ENCODE measurements at places on chromosomes 11 and 22.
A peak's percentile ranks its signal among the peaks of the same experiment; 100 is the strongest.

DNA sequence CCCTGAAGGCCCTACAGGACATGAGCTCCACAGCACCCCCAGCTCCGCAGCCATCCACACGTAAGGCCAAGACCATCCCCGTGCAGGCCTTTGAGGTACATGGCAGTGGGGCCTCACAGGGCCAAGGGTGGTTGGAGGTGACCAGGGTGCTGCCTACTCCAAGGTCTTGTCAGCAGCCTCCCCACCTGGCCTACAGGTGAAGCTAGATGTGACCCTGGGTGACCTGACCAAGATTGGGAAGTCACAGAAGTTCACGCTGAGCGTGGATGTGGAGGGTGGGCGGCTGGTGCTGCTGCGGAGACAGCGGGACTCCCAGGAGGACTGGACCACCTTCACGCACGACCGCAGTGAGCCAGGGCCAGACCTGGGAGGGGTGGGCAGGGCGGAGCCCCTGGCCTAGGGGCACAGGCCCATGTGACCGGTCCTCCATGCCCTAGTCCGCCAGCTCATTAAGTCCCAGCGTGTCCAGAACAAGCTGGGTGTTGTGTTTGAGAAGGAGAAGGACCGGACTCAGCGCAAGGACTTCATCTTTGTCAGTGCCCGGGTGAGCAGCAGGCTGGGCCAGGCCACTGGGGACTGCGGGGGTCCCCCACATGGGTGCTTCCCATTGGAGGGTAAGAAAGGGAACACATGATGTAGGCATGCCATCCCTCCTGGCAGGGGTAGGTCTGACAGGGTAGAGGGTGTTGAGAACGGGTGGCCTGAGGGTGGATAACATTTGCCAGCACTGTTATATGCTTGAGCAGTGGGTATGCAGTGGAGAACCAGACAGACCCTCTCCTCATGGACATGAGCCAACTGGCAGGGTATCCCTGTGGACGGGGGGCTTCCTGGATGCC lies 5.6 kb downstream of the INPPL1 start:
- peak; percentile 12 for DNase-seq

- DNase-seq = no peak
Observed at GRCh38 chr11:36467916-36468315, 42.2 kb downstream of the TRAF6 start.

DNA sequence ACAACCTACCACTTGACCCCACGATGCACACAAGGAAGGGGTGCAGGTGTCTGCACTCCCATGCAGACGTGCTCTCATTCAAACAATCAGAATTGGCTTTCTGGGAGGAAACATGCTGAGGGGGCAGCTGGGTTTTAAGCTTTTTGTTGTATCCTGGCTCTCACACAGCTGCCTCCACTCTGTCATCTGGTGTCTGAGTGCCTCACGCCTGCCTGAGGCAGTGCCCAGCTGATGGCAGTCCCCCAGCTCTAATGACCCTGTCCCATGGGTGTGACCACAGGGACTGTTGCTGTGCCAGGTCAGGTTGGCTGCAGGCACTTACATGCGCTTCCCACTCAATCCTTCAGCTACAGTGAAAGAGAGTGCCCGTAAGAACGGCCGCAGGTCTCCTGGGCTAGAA lies 53.7 kb downstream of the ARFGAP3 start:
- DNase-seq = no peak

DNA sequence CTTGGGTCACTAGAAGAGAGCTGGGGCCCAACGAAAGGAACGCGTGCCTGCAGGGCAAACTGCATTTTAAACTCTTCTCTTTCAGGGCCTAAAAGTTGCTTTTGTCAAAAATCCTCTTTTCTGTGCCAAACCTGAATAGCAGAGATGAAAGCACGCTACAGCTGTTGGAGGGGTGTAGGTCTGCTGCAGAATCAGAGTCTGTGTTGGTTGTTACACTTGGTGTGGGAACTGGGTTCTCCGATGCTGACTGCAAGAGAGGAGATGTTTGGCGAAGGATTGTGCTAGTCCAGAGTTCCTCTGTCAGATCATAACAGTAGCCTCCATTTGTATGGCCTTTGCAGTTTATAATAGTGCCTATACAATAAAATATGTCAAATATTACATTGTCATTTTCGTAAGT lies 41.8 kb downstream of the BARX2 start:
- DNase-seq = no peak

- no peak for DNase-seq
Observed at GRCh38 chr11:7672960-7673723, at the start of gene CYB5R2. Gene CYB5R2 (minus strand): TSS chr11:7673500. CDS start chr11:7672825, 675 bp downstream.

GRCh38 chr11:22169833-22170232 lies 23.1 kb upstream of the ANO5 start:
- no peak for DNase-seq

GRCh38 chr11:74354036-74354435 lies 42.6 kb upstream of the P4HA3 start:
- no peak for DNase-seq

- DNase-seq = no peak
Observed at GRCh38 chr11:31699066-31699465, 112.1 kb downstream of the PAX6 start.

GRCh38 chr11:11733246-11733747 lies 108.5 kb upstream of the USP47 start:
- no peak for DNase-seq

DNA sequence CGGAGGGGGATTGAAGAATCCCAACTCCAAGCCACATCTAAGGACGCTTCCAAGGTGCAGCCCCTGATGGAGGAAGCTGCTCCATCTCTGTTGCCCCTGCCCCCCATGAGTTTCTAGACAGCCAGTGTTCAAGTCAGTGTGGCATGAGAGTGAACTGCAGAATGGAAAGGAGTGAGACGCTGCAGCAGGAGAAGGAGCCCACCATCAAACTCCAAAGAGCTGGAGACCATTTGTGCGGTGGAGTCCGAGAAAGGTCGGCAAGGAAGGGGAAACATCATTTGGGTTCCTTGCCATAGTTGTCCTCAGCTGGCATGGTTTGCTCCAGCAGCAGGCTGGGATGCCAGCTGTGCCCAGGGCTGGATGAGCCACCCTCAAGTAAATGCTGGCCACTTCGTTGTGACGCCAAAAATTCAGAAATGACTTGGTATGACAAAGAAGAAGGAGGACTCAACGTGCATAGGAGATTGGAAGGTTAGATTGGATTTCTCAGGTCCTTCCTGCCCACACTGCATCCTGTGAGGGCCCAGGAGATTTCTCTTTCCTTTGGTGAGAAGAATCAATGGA lies 16.4 kb downstream of the APOL2 start:
- no peak for DNase-seq

DNA sequence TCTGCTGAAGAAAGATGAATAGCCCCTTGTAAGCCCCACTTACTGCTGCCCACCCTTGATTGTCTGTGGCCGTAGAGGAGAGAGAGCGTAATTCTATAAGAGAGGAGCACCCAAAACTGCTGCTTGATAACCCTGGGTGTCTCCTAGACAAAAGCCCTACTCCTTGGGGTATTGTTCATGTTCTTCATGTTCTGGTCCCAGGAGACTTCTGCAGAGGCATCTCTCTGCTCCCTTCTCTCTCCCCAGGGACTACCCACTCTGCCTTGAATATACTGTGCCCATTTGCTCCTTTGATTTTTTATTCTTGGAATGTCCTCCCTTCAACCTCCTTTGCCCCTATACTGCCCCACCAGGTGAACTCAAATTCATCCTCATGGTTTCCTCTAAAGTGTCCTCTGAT lies 417.8 kb upstream of the CADM1 start:
- no peak for DNase-seq

DNA sequence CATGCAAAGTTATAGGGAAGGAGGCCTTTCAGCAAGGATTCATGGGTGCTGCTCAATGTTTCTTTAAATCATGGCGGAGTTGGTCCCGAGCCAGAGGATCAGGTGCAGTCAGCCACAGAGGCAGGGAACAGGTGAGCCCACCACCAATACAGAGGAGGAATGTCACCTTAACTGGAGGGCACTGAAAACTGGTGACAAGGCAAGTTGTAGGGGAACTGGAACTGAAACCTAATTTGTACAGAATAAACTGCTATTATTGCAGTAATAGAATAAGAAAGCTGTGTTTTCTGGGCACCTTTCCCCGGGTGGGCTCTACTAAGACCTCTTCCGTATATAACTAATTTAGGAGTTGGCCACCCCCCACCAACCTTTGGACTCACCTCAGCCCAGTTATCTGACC lies 296.0 kb upstream of the NARS2 start:
- no peak for DNase-seq

DNA sequence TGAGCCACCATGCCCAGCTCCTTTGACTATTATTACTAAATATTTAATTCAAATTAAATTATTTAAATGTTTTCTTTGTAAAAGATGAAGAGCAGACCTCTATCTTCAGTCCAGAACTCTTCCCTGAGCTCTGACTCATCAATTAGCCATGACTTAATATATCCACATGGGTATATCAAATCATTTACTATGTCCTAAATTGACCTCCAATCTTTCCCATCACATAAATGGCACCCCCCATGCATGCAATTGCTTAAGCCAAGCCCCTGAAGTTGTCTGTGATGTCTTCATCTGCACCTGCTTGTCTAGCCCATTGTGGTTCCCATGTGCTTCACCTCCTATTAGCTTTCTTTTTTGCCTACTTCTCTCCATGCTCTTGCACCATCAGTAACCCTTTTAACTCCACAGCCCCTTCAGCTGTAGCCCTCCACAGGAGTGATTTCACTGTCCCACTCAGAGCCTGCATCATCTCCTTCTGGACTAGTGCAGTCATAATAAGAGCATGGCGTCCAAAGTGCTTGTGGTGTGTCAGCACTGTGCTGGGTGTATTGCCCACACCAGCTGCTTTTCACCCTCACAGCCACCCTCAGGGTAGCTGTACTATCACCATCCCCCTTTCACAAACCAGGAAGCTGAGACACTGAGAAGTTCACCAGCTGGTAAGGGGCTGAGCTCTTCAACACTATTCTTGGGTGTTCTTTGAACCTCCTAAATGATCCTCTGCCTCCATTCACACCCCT lies 11.8 kb upstream of the THY1 start:
- no peak for DNase-seq

All from activated CD4-positive, alpha-beta memory T cell treated with anti-CD3 and anti-CD28 coated beads, Interleukin-2, amount 10 ng/mL, durations not matched to agents 7 days and 5 days (primary cell).